ENCODE measurements at places on chromosomes 16 and 17.

- DNase-seq = no peak
Measured at GRCh38 chr16:17448640-17449638, 21.8 kb downstream of the XYLT1 start.

DNA sequence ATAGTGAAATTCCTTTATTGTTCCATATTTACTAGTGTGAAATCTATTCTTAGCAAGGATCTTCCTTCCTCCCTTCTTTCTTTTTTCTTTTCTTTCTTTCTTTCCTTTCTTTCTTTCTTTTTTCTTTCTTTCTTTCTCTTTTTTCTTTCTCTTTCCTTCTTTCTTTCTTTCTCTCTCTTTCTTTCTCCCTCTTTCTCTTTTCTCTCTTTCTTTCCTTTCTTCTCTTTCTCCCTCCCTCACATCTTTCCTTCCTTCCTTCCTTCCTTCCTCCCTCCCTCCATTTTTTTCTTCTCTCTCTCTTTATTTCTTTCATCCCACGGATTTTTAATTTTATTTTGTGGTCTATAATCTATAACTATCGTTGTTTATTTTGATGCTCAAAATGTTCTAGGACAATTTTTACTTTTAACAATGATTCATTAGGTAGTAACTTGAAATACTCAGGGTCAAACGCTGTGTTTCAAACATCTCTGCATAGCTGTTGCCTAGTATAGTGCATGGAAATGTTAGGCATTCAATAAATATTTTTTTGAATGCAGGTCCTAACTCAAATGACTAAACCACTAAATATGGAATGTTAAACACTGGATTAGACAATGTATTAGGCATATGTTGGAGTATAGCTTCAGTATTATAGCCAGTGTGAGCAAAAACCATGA, 178.3 kb downstream of the MAP2K6 start:
- DNase-seq = peak; percentile 41

GRCh38 chr17:80577876-80578570, 33.4 kb downstream of the RPTOR start:
- no peak for DNase-seq

DNA sequence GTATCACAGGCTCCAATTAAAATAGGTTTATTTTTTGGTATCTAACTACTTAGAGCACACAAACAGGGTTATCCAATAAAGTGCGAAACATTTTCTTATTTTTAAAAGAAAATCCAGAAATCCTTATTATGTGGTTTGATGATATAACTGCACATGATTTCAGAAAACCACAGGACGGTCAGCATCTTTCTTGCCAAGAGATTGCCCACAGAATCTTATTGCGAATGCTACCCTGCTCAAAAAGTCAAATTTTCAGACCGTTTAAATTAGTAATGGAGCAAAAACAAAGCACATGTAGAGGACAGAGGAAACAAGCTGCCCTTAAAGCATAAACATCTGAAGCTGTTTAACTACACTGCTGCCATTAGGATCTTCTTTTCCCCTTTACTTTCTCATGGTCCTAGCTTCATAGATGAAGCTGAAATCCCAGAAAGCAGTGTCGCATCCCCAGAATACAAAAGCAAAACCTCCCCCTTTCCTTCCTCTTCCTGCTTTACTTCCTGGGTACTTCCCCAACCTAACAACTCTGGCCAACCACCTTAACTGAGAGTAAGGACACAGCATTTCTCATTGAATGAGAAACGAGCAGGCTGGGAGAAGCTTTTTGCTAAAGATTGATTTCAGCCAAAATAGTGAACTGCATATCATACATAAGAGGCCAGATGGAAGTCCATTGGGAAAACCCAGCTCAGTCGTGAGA, 43.7 kb downstream of the CMTM4 start:
- DNase-seq = no peak

- peak; percentile 6 for DNase-seq
Measured at GRCh38 chr17:55770196-55770870, 19.5 kb downstream of the PCTP start.

- no peak for DNase-seq
Measured at GRCh38 chr16:81544700-81545271, 100.2 kb downstream of the CMIP start.

DNA sequence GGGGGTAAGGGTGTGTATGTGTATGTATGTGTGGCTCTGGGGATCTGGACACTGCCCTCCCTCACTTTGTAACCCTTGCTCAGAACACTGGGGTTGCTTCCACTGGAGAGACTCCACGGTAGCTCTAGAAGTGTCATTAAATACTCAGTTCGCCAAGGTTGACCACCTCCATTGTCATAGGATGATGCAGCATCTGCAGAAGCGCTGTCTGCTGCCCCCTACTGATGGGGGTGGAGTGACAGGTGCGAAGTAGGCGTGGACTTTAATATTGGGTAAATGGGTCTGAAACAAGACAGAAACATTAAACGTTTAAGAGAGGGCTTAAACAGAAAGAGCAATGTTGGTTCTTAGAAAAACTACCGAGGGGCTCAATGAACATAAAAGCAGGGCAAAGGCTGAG, 35.5 kb upstream of the STAC2 start:
- no peak for DNase-seq

DNA sequence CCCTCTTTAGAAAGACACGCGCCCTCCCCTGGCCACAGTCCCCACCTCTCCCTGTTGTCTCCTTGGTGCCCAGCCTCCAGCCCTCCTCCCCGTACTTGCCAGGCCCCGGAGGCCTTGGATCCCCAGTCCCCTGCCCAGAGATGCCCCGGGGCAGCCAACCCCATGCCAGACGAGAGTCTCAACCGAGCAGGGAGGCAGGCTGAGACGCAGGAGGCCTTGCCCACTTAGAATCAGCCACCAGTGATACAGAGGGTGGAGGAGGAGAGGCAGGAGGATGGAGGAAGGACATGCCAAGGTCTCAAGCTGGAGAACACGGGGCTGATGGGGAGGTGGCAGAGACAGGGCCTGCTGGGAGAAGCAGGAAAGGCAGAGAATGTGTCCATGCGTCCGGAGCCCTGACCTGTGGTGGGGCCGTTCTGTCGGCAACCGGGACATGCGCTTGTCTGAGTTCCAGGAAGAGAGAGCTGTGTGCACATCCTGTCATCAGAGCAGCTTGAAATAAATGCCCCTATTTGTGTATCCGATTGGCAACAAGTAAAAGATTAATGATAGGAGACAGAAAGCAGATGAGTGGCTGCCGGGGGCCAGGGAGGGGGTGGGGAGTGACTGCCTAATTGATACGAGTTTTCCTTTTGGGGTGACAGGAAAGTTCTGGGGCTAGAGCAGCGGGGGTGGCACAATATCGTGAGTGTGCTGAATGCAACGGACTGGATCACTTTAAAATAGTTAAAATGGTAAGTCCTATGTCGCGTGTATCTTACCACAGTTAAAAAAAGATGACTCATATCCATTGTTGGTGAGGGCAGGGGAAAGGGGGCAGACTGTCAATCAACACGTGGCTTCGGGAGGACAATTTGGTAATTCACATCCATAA, 44.7 kb upstream of the MEAK7 start:
- DNase-seq = no peak

- no peak for DNase-seq
Measured at GRCh38 chr16:48182979-48183537, 27.3 kb upstream of the ABCC12 start.

GRCh38 chr17:68349157-68349556, 57.9 kb downstream of the ARSG start:
- no peak for DNase-seq

- no peak for DNase-seq
Measured at GRCh38 chr16:9296271-9296590, 204.8 kb downstream of the HAPSTR1 start.

GRCh38 chr16:5916711-5917191, 819.2 kb upstream of the EEF2KMT start:
- DNase-seq = no peak

GRCh38 chr17:61245706-61246135, 153.9 kb upstream of the TBX2 start:
- DNase-seq = no peak
